ENCODE measurements at places on chromosomes 11 and 22.

DNA sequence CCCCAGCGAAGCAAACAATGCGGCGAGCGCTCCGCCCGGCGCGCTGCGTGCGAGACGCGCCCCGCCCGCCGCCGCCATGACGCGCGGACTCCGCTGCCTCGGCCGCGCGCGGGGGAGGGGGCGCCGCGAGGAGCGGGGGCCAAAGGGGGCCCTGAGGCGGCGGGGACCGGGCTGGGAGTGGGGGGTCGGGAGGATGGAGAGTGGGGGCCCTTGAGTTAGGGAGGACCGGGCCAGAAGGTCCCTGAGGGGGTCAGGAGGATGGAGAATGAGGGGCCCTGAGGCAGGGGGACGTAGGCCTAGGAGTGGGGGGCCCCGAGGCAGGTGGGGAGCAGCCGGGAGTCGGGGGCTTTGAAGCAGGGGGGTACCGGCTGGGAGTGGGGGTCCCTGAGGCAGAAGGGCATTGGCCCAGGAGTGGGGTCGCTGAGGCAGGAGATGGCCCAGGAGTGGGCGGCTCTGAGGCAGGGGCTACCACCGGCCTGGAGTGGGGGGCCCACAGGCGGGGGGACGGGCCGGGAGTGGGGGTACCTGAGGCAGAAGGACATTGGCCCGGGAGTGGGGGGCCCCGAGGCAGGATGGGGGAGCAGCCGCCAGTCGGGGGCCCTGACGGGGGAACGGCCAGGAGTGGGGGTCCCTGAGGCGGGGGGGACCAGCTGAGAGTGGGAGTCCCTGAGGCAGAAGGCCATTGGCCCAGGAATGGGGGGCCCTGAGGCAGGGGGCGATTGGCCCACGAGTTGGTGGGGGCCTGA lies at the start of gene BRD1:
BRD1 (minus strand) TSS at position 21 of the 746 bp plus-strand sequence. CDS start 3,556 bp downstream, outside the sequence.
- DNase-seq = no peak

GRCh38 chr11:94142308-94143281 lies 14.0 kb downstream of the PANX1 start:
- no peak for DNase-seq

- no peak for DNase-seq
Observed at GRCh38 chr11:17725174-17725573, 5.8 kb downstream of the MYOD1 start.

DNA sequence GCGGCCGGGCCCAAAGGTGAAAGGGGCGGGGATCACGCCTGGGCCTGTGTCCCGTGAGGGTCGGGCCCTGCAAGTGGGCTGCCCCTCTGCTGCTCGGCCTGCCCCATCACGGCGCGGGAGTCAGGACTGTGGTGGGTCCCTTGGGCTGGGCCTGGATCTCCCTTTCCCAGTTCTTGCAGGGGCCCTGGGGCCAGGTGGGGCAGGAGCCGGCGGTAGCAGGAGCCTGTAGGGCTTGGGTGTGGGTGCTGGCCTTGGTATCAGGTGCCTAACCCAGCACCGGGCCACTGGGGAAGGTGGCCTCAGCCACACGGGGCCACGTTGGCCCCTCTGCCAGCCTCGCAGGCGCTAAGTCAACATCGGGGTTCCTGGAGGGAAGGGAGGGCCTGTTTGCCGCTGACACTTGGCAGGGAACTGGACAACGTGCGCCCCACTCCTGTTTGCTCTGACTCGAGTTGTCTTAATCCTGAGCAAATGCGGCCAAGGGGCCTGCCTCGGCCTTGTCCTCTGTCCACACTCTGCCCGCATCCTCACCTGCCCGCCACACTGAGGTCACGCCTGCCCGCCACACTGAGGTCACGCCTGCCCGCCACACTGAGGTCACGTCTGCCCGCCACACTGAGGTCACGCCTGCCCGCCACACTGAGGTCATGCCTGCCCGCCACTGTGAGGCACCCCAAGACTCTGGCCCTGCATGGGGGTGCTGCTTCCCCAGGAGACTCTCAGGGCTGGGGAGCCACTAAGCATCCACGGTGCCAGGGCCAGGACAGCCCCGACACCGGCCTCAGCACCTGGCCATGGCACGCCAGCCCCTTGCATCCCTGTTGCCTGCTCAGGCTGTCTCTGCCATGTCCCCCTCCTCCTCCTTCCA lies 14.2 kb upstream of the MUC5B start:
- DNase-seq = no peak

GRCh38 chr22:33299245-33299956 lies 241.2 kb upstream of the SYN3 start:
- no peak for DNase-seq

GRCh38 chr11:10274726-10275125 lies 19.3 kb downstream of the SBF2 start:
- no peak for DNase-seq

Measured in T-helper 1 cell (primary cell).